Right cardiac atrium (tissue), 5 donors: ENCODE measurements at places on chromosomes 7 and 10. TPM values are rescaled to one million over a fixed set of nuclear protein-coding genes. Genes with fewer than 3 reads are reported as not detected.

GRCh38 chr10:58781873-58782488 lies 269.3 kb downstream of the BICC1 start:
- DNase-seq = no peak

DNA sequence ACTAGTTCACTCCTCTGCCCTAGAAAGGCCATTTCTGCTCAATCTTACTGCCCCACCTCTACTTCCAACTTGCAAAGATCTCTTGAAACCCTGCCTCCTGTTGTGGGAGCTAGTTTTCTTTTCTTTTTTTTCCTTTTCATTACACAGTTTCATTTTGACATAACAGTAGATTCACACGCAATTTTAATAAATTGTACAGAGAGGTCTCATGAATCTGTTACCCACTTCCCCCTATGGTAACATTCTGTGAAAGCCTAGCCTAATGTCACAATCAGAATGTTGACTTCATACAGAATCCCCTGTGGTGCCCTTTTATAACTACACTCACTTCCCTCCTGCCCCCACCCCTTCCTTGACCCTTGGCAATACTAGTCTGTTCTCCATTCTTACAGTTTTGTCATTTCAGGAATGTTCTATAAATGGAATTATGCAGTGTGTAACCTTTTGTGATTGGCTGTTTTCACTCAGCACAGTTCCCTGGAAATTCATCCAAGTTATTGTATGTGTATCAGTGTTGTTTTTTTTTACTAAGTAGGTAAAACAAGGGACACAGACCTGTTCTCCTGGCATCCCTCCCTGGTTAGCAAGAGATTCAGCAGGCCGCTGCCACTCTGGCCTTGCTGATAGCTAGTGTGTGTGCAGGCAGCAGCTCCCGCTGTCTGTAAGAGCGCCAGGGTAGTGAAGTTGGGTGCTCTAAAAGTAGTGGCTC lies 21.5 kb downstream of the CHST3 start:
- peak; percentile 67 for DNase-seq

DNA sequence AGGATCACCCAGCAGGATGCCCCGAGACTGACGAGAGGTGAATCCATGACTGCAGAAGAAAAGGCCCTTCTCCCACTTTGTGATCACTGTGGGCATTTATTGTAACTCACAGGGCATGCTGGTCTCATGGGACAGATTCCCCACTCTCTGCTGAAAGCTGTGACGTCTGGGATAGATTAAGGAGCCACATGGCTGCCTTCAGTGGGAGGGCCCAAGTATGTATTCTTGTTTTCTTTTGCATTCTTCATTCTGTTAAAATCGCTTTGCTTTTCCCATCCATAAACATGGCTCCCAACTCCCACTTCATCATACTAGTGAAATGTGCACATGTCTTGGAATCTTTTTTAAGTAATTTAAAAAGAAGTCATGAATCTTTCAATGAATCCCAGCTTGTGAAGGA lies 67.2 kb downstream of the FAM107B start:
- no peak for DNase-seq

- DNase-seq = peak; percentile 66
Observed at GRCh38 chr10:71396711-71397295, at the start of gene CDH23. Gene CDH23 (plus strand): TSS chr10:71396920. CDS start chr10:71439832, 42,912 bp downstream.

- no peak for DNase-seq
Observed at GRCh38 chr7:28592861-28593260, 180.5 kb downstream of the CREB5 start.

DNA sequence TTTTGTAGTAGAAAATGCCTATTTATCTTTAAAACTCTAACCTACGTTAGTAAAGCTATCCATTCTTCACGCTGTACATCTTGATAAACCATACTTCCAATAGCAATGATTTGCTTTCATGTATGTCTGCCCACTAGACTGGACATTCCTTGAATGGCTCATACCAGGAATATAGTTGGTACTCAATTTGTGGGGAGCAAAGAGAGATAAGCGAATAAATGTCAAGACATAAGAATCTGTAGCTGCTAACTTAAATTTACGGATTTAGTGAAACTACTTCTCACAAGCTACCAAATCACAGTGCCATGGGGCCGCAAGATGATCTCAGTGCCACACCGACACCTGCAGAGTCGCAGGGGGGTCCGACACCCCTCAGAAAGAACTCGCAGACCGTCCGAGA lies 763 bp upstream of the RALA start:
- no peak for DNase-seq

GRCh38 chr7:101159696-101160674 lies 5.4 kb downstream of the VGF start:
- DNase-seq = no peak

Gene NME8
- total RNA-seq = not detected

DNA sequence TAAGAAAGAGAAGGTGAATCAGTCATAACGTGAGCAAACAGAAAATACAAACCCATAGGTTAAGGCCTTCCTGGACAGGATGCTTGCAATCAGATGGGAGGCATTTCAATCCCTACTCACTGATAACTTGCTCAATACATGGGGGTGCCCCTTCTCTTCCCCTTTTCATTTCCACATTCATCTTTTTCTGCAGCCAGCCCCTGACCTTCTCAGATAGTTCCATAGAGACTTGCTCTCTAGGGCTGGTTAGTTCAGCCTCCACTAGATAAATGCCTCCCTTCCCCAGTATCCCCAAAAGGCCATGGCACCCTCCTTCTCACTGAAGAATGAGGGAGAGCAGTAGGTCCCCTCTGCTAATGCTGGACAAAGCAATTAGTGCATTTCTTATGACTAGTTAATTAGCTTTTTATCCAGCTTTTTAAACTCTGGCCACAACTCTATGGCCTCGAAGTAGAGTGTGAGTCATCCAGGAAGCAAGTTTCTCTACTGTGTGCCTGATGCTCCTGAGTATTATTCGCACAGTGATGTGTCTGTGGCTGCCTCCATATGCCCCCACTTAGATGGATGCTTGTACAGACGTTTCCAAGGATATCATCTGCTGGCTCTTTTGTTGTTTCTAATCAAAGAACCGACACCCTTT lies 12.7 kb downstream of the CHN2 start:
- DNase-seq = no peak

Gene ACSM6
- total RNA-seq = not detected

DNA sequence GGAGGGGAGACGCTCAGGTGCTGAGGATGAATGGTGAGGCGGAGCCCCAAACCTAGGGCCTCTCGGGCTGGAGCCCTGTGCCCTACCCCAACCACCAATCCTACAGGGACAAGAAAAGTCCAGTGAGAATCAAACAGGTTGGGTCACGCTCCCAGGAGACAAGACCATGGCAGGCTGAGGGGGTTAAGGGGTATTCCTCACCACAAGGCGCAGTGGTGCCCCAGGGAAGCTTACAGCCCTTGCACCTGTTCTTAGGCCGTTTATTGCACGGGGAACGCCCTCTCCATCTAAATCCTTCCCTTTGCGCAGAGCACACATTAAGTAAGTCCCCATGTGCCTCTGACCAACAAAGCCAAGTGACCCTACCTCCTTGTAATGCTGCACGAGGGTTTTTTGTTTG lies 3.5 kb downstream of the FZD9 start:
- DNase-seq = no peak

DNA sequence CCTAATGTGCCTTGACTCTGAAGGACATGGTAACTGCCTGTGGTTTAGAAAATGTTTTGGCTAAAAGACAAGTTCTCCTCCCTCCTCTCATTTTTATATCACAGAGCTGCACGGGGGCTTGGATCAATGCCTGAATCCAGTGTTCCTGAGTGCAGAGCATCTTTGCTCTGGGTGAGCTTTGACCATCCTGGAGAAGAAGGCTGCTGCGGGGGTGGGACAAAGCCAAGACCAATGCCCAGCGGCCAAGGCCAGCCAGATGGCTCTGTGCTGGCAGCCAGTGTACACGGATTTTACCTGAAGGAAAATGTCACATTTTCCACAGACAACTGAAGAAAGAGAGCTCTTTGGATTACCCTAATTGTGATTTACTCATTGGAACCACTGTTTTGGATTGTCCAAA lies 102.0 kb upstream of the TARP start:
- no peak for DNase-seq

Gene ALOX5
- total RNA-seq = 11.5 TPM

GRCh38 chr10:43399320-43400310 lies 9.4 kb downstream of the HNRNPF start:
- no peak for DNase-seq

DNA sequence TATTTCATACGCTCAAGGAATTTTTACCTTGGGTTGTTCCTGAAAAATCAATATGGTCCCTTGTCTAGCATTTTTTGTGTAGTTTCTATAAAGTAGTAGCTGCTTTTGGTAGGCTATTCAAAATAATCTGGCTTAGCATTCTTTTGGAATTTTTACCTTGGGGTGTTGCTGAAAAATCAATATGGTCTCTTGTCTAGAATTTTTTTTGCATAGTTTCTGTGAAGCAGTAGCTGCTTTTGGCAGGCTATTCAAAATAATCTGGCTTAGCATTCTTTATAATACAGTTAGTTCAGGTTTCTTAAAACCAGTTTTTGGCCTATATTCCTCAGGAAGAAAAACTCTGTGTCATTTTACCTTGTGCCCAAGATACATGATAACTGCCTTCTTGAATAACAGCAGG lies 301.9 kb downstream of the SUGCT start:
- DNase-seq = no peak

Gene CEP55
- 0.45 TPM for total RNA-seq

- no peak for DNase-seq
Observed at GRCh38 chr7:97002555-97003261, 2.6 kb upstream of the DLX6 start.

DNA sequence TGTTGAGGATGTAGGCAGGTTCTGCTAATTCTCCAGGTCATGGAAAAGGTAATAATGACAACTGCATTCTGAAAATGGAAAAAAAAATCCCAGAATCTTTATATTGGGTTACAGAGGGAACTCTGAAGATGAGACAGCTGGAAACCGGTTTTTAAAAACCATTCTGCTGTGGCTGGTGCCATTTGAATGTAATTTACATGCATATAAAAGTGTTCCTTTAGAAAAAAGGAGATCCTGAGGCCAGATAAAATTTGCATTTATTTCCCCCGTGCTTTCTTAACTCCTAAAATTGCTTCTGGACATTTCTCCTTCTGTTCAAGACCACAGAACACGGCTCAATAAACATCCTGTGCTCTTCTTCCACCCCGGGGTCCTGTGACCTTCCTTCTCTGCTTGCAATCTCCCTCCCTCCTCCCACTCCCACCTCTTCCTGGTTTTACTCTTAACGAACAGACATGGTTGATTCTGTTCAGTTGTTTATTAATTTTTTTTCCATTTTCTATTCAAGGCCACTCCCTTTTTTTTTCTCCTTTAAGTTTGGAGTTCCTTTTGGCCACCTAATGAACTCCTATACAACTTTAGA lies 41.6 kb downstream of the SH2D4B start:
- no peak for DNase-seq

Gene CUL2
- total RNA-seq = 33.1 TPM

DNA sequence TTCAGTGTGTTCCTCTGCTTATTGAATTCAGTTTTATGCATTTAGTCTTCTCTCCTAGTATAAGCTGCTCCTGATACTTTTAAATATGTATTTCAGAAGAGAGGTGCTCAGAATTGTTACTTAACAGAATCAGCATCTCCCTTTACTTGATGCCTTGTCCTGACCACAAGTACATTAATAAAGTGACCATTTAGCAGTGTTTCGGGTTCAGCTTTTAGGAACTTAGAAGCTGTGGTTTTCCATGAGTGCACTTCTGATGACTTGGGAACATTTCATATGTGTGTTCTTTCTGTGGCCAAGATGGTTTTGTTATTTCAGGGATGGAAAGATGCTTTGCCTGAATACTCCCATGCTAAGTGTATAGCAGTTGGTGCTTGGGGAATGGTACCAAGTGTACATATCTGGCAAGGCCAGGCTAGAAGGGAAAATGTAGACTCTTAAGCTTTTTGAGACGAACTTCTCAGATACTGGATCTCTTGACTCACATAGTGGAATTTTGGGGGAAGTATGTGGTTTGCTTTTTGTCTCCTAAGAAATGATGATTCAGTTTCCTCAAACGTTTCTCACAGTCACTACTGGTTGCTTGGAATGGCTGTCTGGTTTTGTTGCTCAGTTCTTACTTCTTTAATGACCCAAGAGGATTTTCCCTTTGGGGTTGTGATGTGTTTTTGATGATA lies 17.2 kb downstream of the SGPL1 start:
- DNase-seq = no peak

- DNase-seq = no peak
Observed at GRCh38 chr7:135200821-135201331, 10.4 kb downstream of the WDR91 start.

Gene SAMD9
- 3.3 TPM for total RNA-seq
